CD4-positive, alpha-beta T cell treated with Interleukin-4 for 4 hours (primary cell): ENCODE measurements at places on chromosomes 5 and 9.

GRCh38 chr9:116800885-116801284 is 113.8 kb downstream of the TRIM32 start:
- DNase-seq, result no peak

DNA sequence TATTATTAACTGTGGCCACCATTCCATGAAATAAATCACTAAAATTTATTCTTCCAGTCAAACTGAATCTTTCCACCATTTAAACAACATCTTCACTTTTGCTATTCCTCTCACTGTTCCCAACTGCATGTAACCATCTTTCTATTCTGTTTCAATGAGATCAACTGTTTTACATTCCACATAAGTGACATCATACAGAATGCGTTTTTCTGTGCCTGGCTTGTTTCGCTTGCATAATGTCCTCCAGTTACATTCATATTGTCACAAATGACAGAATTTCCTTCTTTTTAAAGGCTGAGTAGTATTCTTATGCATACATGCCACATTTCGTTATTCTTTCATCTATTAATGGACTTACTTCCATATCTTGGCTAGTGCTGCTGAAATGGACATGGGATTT is 738.2 kb downstream of the SEMA5A start:
- DNase-seq, result no peak

DNA sequence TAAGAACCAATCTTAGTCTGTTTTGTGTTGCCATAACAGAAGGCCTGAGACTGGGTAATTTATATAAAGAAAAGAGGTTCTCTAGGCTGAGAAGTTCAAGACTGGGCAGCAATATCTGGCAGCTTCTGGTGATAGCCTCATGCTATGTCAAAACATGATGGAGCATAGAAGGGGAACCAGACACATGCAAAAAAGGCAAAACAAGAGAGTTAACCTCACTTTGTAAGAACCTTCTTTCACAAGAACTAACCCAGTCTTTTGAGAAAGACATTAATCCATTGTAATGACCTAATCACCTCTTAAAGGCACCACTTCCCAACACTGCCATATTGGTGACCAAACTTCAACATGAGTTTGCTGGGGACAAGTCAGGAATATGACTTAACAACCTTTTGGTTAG is 37.3 kb downstream of the FSD1L start:
- DNase-seq, result no peak

- no peak for DNase-seq
These were observed 6.8 kb upstream of the IRX4 start for GRCh38 chr5:1889321-1890065.

DNA sequence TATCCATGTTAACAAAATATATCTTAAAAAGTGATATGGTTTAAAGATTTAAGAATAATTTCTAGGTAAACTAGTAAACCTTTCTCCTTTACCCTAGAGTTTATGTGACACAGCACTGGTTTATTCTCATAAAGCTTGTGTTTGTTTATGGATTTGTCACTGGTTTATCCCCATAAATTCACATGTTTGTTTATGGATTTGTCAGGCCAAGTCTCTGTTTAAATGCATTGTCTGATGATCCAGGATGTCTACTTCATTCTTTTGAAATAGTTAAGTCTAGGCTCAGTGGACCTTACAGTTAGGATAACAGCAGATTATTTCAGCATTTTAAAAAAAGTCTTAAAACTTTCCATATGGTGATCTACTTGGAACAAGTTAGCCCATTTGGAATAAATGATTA is 334.0 kb downstream of the ARRDC3 start:
- DNase-seq, result no peak

- DNase-seq, result no peak
These were observed 83.6 kb upstream of the PCSK1 start for GRCh38 chr5:96516631-96517071.

DNA sequence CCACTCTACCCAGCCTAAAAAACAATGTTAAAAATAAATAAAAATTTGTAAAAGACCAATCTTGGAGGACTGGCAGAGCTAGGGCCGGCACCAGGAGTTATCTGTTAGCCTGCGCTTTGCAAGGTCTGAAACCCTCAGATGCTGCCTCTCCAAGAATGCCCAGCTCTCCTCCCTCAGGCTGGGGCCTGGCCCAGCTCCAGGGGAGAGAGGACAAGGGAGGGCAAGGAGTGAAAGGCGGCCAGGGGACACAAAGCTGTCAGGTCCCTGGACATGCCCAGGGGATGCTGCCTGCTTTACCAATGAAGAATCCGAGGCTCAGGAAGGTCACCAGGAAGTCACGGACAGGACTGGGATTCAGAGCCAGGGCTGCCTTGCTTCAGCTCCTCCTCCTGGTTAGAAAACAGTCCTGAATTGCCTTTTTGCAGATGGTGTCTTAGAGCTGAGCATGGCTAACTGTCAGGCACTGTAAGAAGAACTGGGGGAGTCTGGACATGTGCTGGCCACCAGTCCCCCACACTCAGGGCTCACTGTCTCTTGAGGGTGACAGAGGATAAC is 5.5 kb upstream of the N4BP3 start:
- no peak for DNase-seq

GRCh38 chr9:108903420-108904103 is 30.4 kb downstream of the ELP1 start:
- DNase-seq, result no peak

GRCh38 chr5:1101961-1102713 is 9.7 kb downstream of the SLC12A7 start:
- no peak for DNase-seq

- no peak for DNase-seq
These were observed 652.2 kb upstream of the WWC1 start for GRCh38 chr5:167639273-167639672.

GRCh38 chr9:130638284-130639123 is 25.9 kb upstream of the PRDM12 start:
- no peak for DNase-seq

GRCh38 chr5:133527311-133527710 is 85.0 kb downstream of the FSTL4 start:
- DNase-seq, result no peak

- no peak for DNase-seq
These were observed 33.0 kb upstream of the PPP2CA start for GRCh38 chr5:134258896-134259295.

DNA sequence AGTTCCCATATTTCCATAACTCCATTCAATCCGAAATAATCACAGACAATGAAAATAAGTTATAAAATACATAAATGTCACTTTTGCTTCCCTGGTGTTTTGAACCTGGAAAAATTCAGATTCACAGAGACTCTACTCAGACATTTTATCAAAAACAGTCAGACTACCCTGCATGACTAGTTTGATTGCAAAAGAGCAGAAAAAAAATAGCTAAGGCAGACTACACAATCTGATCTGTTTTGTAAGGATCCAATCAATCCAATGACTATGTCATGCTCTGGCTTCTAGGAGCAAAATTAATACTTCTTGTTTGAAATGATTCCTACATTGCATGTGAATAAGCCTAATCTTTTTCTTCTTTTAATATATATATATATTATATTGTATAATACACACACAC is 1262.6 kb downstream of the EFNA5 start:
- no peak for DNase-seq

DNA sequence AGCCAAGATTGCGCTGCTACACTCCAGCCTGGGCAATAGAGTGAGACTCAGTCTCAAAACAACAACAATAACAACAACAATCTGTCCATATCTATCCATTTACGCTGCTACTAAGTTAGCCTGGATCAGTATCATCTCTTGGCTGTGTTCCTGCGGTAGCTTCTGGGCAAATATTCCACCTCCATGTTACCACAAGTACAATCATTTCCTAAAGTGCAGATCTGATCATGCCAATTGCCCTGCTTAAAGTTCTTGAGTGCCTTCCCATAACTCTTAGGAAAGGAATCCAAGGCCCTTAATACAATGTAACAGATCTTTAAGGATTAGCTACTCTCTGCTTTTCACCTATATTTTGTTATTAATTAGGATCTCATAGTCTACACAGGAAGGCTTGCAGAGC is 15.4 kb upstream of the PPP2R2B start:
- no peak for DNase-seq

DNA sequence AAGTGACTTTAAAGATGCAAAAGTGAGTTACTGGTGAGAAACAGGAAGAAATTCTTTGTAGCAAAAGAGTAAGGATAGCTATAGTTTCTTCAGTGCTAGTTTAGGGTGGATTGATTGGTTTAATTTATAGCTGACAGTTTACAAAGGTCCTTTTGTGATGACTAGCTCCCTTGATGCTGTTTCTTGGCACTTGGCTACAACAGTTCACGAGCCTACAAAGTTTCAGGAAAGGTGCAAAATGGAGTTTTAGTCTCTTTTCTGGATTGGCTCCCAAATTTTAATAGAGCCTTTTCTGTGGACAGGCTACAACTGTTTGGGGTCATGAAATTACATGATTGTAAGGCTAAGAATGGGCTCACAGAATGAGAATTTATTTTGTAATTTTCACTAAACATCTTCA is 40.9 kb upstream of the BNIP1 start:
- DNase-seq, result no peak

DNA sequence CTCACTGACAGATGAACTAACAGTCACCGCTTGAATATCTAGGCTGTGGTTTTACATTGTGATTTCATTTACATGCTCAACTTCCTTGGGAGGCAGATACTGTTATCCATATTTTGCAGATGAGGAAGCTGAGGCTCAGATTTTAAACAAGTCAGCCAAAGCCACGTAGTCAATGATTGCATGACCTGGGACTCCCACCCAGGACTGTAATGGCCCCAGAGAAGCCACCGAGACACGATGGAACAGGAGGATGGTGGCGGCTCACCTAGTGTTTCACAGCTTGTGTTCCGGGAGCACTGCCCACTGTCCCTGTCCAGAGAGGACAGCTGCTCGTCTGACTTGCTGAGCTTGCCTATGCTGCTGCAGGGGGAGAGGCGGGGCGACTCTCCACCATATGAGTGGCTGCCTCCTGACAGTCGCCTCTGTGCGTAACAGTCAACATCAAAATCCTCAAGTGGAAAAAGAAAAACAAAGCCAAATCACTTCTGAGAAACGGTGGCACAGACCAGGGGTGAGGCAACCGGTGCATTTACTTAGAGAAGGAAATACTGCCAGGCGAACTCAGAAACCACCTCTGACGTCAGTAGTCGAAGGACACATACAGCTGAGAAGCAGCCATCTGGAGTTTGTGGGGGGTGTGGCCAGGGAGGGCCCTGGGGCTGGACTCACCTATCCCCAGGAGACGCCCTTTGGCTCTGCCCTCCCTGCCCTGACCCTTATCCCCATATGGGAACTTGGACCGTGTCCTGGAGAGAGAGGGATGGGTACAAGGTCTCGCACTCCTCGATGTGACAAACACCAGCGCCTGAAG is 82.5 kb downstream of the PRRT1B start:
- peak; percentile 86 for DNase-seq

- no peak for DNase-seq
These were observed 35.2 kb upstream of the CSNK1G3 start for GRCh38 chr5:123476731-123477130.

DNA sequence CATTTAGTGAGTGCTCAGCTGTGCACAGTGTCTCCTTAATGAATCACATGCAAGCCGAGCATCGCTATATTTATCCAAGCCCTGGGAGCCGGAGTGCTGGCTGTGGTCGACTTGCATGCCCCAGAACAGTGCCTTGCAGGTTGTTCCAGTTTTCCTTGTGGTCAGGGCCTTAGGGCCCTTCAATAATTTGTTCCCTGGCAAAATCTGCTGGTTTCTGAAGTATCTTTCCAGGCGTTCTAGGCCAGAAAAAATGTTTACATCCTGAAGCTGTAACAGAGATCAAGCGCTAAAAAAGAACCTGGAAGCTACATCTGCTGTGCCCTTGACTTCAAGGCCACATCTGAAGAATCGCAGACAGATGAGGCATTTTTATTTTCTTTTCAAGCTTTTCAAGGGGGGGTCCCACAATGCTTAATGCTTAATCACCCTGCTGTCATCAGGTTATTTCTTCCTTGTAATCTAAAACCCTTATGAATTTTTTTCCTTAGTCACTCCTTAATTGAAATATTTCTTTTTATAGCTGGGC is 105.8 kb downstream of the DOCK2 start:
- DNase-seq, result no peak

DNA sequence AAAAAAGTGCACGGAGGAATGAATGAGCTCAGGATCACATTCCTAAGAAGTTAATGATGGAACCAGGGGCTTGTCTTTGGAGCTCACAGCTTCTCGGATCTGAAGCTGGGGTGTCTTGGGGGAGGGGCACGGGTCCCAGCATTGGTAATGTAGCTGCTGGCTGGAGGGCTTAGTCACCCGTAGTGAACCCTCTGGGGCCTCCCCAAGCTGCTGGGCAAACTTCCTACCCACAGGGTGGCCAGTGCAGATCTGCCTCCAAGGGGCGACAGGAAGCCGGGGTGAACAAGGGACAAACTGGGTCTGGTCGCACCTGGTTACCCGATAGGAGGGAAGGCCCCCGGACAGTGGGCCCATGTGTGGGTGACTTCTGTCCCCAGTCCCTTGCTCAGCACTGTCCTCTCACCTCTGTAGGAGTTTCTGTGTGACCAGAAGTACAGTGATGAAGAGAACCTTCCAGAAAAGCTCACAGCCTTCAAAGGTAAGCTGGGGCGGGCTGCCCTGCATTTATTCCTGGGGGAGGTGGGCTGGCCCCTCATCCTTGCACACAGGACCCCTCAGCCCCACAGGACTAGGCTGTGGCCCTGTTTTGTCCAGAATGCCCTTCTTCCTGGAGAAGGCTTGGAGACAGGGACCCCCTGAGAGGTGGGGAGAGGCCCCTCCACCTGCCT is 14.1 kb upstream of the NUP214 start:
- DNase-seq, result no peak

GRCh38 chr5:170179626-170180025 is 53.2 kb upstream of the C5orf58 start:
- DNase-seq, result no peak

DNA sequence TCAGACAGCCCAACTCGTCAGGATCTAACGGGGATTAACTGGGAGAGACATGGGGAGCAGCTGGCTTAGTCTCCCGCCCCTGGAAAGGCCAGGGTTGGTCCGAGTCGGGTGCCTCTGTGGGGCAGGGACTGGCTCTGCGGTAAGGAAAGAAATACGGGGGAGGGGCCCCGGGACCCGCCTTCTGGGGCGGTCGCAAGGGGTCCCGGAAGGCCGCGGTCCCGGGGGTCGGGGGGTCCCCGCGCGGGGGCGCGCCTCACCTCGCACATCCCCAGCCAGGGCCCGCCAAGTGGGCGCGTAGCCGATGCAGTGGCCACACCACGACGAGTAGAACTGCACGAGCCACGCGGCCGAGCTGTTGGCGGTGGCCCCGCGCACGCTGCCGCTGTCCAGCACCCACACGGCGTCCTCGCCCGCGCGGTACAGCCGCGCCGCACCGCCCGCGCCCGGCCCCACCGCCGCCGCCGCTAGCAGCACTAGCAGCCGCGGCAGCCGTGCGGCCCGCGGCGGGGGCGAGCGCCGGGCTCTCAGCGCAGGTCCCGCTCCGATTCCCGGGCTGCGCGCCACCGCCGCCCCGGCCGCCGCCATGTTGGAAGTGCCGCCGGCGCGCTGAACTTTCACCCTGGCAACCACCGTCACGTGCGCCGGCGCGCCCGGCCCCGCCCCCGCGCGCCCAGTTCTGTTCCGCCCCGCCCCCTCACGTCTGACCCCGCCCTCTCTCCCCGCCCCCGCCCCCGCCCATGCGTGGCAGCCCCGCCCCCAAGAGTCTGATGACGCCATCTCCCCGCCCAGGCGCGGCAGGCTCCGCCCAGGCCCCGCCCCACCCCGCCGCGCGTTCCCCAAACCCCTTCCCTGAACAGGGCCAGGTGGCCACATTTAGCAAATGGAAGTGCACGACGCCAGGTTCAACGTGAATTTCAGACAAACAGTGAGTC is at the start of gene QSOX2:
TSS of gene QSOX2 (minus strand) at position 594 of the 932 bp plus-strand sequence. CDS start at position 585, 9 bp downstream.
- peak; percentile 73 for DNase-seq

GRCh38 chr9:127809540-127810377 is 7.1 kb downstream of the FPGS start:
- no peak for DNase-seq

- DNase-seq, result no peak
These were observed 158.7 kb upstream of the IER5L start for GRCh38 chr9:129336601-129337331.

GRCh38 chr9:12723409-12724028 is 30.3 kb downstream of the TYRP1 start:
- DNase-seq, result no peak
